ENCODE measurements at places on chromosomes 1 and 21.

GRCh38 chr1:219710529-219711194, 97.8 kb upstream of the ZC3H11B start:
- DNase-seq = no peak

DNA sequence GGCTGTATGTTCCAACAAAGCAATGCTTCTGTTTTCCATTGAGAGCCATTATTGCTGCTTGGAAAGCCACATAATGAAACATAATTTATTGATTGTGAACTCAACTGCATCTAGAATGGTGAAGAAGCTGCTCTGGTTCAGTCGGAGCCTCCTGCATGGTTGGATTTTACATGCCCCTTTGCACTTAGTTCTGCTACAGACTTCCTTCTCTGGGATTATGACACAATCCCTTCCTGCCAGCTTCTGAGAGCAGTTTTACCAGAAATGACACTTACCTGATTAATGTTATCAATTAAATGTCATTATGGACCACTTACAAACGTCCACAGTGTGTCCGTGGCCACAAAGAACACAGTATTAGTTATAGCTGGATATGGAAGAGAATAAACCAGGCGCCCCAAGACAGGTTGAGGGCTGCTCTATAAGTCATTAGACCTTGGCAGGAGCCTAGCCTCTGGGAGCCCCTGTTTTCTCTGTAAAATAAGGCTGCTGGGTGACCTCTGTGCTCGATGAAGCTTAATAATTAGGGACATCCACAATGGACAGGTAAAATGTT, 7.0 kb upstream of the CD58 start:
- DNase-seq = no peak

- DNase-seq = peak; percentile 9
Observed at GRCh38 chr1:58618303-58618702, 41.3 kb upstream of the TACSTD2 start.

DNA sequence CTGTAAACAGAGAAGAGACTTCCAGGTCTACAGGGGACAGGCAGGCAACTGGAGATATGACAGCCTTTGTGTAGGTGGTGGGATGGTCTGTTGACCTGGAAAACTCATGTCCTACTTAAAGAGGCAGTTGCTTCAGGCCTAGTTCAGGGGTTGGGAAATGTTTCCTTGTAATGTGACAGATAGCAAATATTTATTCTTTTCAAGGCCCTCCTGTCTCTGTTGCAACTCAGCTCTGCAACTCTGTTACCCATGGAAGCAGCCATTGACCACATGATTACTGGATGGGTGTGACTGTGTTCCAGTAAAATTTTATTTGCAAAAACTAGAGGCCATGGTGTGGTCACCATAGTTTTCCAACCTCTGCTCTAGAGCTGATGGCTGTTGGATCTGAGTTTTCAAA, 341.9 kb downstream of the PTBP2 start:
- DNase-seq = no peak

DNA sequence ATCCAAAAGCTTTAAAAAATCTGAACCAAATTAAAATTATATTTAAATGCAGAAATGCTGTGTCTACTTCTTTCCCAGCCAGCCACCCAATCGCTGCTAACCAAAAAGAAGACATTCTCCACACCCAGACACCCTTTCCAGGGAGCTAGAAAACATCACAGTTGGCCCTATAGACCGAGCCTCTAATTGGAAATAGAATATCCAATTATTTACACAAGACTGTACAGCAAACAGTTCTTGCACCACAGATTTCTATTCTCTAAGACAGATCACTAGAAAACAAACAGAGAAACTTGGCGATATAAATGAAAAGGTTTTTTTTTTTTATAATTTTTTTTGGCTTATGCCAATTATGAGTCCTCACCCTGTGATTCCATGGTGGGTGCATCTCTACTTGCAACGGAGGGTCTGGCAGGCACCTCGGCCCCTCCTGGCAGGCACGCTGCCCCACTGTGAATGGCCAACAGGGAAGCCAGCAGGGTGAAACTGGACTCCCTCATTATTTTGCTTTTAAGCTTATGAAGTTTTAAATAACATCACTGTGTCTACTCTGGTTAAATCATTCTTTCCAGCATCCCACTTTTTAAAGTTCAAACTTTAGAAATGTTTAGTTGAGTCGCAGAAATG, 29.2 kb downstream of the BCAR3 start:
- DNase-seq = no peak

DNA sequence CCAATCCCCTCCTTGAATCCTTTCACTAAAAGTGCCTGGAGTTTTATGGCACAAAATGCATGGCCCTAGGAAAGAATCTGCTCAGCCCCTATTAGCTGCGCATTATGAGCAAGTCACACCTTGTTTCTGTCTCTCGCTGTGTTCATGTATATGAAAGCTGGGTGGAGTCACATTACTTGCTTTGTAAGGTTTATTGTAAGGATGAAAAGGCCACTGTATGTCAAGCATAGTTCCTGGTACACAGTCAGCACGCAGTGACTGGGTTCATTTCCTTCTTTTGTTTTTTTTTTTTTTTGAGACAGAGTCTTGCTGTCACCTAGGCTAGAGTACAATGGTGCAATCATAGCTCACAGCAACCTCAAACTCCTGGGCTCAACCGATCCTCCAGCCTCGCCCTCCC, 6.7 kb upstream of the SLC9A1 start:
- no peak for DNase-seq

- DNase-seq = no peak
Observed at GRCh38 chr1:22639286-22639685, 2.9 kb downstream of the C1QA start.

DNA sequence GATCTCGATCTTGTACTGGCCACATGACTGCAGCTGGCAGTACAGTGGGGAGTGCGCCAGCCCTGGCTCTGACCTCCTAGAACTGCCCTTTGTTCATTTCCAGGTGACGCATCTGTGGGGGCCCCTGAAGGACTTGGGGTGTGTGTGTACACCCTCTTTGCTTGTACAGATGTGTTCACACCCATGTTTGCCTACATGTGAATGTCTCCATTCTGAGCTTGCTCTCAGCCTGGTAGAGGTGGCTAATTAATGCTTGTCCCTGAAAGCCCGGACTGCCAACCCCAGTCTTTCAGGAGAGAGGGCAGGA, 19.8 kb downstream of the TNFRSF1B start:
- no peak for DNase-seq

DNA sequence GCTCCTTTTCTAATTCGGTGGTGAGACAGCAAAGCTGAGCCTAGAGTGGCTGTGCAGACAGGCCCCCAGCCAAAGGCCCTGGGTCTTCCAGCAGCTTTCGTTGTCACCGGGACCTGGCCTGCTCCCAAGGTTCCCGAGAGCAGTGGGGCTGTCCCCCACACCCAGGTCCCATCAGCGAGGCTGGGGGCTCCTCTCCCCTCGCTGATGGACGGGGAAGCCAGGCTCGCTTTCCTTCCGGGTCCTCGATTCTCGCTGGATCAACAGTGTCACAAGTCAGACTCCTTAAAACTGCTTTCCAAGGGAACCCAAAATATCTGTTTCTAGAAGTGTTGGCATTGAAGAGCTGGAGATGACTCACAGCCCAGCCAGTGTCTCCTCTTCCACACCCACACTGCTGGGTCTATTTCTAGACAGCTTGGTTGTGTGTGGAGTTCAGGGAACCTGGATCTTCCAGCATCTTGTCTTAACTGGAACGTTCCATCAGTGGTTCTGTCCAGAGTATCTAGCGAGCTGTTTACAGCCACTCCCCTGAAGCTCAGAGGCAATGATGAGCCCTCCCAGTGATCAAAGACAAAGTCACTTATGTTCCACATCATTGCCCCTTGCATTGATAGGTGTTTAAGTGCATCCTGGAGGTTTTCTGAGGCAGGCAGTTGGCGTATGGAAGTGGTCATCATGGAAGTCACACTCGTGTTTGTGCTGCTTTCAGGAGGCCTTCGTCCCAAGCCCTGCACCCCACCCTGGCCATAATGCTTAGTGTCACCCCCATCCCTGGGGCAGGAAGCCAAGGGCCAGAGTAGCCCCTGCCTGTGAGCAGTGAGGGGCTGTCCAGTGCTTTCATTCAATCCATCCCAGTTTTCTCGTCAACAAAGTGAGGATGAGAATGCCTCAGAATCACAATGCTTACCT, 35.2 kb downstream of the RRP1 start:
- DNase-seq = no peak

DNA sequence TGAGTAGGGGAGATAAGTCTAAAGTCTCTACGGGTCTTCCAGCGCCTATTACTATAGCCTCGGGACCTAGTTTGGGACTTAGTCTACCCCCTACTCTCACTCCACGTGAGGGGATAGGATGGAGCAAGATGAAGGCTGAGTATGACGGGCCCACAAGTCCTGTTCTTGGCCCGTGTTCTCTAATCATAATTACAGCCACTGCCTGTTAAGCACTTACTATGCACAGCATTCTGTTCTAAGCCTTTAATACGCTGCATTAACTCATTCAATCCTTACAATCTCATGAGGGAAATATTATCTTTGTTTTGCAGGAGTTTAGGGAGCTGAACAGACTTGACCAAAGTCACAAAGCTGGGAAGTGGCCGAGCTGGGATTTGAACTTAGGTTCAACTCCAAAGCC, 23.9 kb upstream of the EPB41 start:
- no peak for DNase-seq

- DNase-seq = no peak
Observed at GRCh38 chr1:3184666-3185065, 115.7 kb downstream of the PRDM16 start.

DNA sequence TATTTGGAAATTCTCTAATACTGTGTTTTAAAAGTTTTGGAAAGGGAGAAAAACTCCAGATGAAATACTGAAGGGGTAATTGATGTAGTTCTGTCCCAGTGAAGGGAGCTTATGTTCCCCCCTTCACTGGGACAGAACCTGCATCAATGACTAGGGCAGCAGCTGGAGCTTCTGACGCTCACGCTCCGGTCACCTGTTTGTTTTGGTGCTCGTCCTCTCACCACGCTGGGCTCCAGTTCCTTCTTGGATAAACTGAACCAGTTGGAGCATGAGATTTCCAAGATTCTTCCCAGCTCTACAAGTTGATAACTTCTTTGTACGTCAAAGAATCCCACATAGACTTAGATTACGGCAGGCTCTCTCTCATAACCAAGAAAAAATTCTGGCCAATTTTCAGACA, 51.4 kb upstream of the HNRNPU start:
- no peak for DNase-seq

- no peak for DNase-seq
Observed at GRCh38 chr1:7613851-7614205, 157.3 kb upstream of the VAMP3 start.

GRCh38 chr1:172686143-172686542, 27.2 kb downstream of the FASLG start:
- no peak for DNase-seq

DNA sequence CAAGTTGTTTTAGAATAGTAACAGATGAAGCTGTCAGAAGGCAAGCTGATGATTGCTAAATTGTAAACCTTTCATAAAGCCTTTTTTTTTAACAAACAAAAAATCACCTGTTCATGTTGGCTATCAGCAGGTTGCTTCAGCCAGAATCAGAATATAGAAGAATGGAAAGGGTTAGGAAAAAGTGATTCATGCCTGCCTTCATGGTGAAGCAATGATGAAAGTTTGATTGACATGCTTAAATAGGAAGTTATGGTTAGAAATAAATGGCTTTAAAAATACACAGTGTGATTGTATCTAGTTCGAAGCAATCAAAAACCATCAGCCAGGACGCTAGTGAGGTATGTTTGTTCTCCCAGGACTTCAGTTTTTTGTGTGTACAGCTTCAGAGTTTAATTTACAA, 37.9 kb downstream of the GABPA start:
- DNase-seq = no peak

DNA sequence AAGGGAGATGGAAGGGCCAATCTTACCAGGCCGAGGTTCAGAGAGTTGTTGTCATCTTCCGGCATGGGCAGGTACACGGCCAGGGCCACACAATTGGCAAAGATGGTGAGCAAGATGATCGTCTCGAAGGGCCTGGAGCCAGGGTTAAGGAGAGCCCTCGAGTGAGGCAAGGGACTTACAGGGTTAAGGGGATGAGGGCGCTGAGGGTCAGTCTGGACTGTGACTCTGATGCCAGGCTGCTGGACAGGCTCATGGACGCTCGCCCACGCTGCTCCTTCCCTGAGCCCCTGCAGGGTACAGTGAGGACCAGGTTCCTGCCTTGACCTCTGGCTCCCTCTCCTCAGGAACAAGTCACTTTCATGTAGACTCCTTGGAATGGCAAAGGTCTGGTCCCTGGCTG, 2.1 kb downstream of the CACNA1S start:
- no peak for DNase-seq

- no peak for DNase-seq
Observed at GRCh38 chr21:46297338-46298271, 11.5 kb downstream of the YBEY start.

DNA sequence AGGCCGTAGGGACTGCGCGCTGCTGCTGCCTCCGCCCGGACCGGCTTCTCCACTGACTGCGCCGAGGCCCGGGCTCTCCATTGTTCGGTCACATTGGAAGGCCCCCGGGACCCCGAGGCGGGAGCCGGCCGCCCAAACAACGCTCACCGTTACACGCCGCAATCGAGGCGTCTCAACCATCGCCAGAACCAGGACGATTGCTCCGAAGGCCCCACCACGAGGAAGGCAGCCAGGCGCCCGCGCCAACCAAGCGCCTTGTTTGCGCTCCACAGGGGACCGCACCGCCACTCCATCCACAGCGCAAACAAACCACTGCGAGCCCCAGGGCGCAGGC, 595 bp downstream of the GLUL start:
- DNase-seq = no peak

DNA sequence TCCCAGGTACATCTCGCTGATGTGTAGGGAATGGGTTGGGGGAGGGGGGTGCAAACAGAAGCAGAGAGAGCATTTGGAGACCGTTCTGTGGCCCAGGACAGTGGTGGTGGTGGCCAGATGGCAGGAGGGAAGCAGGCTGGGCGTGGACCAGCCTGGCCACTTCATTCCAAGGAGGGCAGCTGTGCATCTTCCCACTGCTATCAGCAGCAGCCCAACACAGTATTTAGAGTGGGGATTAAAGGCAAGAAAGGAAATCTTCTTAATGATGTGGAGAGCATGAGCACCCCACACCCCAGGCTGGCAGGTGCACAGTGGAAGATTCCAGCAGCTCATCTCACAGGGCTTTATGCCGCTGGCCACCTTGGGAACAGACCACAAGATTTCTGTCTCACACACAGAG, 198.7 kb downstream of the NPHP4 start:
- DNase-seq = no peak

GRCh38 chr21:44991538-44992483, 52.0 kb downstream of the SLX9 start:
- DNase-seq = no peak
